ENCODE measurements at places on chromosomes 1 and 21.

DNA sequence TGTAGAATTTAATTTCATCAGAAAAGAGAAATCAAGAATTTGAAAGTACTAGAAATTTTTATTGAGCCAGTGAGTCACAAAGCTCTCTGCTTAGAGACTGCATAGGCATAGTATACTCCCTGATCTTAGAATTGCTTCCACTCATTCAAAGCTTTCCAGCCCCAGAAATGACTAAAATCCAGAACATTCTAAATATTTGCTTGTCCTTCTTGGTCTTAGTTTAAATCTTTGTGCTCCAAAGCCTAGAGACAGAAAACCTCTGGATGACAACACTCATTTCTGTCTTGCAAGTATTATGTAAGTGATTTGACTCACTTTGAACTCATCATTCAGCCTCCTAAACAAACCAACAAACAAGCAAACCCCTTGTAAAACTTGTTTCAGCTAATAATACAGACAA lies 74.2 kb downstream of the PTPRC start:
- DNase-seq: no peak

GRCh38 chr1:202201266-202201665 lies 7.7 kb downstream of the LGR6 start:
- no peak for DNase-seq

- no peak for DNase-seq
Observed at GRCh38 chr1:109929588-109930251, 19.1 kb downstream of the CSF1 start.

GRCh38 chr1:41963636-41964035 lies 44.9 kb upstream of the HIVEP3 start:
- DNase-seq: no peak

GRCh38 chr1:68178821-68179490 lies 53.4 kb downstream of the WLS start:
- no peak for DNase-seq

DNA sequence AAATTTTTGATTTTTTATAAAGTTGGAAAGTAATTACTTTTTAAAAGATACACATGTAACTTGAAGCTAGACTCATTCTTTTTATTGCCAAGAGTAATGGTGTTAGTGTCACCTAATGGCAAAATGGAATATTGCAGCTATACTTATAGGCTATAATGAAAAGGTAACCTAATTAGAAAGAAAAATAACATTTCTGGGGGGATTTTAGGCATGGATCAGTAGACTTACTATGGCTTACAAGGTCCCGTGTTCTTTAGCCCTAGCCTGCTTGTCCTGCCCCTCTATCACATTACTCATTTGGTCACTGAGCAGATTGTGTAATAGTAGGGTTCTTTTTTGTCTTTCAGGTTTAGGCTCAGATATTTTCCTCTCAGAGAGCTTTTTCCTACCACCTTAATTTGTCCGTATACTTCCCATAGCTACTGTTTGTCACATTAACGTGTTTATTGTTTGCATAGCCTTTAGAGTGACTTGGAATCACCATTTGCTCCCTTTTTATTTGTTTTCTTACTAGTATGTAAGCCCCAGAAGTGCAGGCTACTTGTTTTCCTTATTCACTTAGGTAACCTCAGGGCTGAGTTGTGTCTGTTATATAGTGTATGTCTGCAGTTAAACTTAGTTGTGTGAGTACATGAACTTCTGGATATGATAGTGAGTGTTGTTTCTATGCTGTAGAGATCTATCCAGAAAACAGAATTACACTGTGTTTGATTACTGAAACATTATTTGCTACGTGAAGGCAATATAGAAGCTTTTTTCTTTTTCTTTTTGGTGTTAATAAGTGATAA lies 58.7 kb downstream of the RABGAP1L start:
- DNase-seq: no peak

- DNase-seq: no peak
Observed at GRCh38 chr1:4058122-4058521, 158.1 kb upstream of the C1orf174 start.

GRCh38 chr1:30404341-30404740 lies 319.0 kb downstream of the MATN1 start:
- no peak for DNase-seq

- DNase-seq: no peak
Observed at GRCh38 chr1:71862756-71863155, 419.6 kb downstream of the NEGR1 start.

- no peak for DNase-seq
Observed at GRCh38 chr1:170853302-170853701, 82.0 kb upstream of the MROH9 start.

DNA sequence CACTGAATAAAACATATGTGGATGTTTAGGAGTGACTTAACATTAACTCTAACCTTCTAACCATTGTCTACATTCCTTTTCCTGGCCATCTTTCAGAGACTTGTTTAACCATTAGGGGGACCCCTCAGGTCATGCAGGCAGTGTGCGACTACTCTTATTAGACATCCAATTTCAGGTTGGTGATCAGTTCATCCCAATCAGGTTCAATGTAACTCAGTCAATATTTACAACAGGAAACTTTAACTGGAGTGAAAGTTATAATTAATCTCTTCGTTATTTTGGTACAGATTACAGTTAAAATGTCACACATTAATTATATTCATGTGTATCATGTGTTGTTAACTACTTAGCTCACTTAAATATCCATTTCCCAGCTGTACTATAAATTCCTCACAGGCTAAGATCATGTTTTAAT lies 68.8 kb upstream of the RGS1 start:
- no peak for DNase-seq

GRCh38 chr1:232630894-232631195 lies 912 bp upstream of the SIPA1L2 start:
- no peak for DNase-seq

- no peak for DNase-seq
Observed at GRCh38 chr1:51100264-51100880, 1.7 kb upstream of the C1orf185 start.

DNA sequence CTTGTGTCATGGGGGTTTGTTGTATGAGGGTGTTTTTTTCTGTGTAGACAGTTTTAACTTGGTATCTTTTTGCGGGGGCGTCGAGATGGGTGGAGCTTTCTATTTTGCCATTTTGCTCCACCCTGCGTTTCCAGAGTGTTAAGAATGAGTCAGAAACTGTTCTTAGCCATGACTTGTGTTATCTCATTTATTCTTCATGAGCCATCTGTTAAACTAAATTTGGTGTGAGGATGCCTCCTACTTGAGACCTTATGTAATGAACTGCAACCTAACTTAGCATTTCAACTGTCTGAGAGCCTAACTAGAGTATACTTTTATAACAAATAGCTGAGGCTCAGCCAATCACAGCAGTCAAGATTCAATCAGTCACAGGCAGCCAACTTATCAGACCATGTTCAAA lies 1873.5 kb downstream of the NCAM2 start:
- no peak for DNase-seq

DNA sequence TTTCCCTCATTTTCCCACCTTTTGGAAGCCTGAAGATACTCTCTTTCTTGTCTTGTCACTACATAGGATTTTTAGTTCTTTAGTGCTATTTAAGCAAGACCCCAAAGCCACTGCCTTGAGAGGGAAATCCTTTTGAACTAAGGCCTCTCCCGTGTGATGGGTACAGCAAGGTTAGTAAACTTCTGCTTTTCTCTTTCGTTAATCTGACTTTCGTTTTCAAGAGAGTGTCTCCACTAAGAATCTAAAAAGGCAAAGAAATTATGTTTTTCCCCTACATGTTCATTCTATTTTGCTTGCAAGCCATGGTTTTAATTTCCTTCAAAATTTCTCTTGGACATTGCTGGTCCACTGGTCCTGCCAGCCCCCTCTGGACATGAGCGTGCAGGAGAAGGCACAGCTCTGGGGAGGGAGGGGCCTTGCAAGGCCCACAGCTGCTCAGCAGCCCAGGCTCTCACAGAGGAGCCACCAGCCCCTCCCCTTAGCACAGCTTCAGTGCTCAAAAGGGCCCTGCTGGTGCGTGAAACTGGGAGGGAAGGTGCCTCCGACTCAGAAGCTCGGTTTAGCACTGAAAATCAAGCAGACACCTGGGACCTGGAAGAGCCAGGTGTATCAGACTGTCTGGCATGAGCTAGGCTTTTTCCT lies 210.9 kb upstream of the GALNT2 start:
- no peak for DNase-seq

DNA sequence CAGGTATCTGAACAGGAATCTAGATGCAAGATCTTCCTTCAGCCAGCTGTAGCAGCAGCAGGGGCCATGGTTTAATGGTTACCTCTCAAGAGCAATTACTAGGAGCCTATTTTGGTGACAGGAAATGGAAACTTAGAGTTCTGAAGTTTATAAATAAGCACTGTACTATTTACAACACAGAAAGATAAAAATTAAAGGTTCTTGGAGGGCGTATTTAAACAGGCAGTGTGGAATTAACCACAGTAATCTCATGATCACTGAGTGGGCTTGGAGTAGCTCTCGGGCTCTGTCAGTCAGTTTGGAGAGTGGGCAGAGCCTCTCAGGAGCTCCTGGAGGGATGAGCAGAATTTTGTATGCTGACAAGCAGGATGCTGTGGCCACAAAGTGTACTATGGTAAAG lies 10.2 kb upstream of the FCRL5 start:
- no peak for DNase-seq

DNA sequence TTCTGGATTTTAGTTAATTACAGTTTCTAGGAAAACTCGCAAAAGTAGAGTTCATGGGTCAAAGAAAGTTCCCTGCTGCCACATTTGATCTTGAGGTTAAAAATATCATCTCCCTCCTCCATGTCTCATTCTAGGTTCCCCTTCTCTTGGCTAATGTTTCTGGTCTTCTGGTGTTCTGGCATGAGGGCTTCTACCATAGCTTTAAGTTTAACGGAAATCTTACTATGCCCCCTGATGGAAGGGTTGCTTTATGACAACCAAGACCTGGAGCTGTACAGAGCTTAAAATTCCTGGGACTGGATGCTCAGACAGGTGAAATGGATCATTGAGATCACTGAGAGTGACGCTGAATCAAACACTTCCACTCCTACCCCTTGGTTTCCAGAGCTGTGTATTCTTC lies 1881.7 kb downstream of the MRPL39 start:
- DNase-seq: no peak

DNA sequence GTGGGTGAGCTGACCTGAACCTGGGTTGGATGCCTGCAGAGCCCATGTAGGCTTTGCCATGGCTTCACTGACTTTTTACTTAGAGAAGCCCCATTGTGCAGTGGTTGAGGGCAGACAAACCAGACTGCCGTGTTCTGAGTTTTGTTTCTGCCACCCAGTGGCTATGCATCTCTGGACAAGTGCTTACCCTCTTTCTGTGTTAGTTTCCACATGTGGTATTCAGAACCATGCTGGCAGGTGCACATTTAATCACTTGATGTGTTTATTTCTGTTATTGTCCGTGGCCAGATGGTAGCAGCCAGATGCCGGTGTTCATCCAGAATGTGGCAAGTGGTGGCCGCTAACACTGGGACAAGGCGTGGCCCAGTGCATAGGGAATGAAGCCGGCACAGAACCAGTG lies 10.3 kb upstream of the PTPN7 start:
- no peak for DNase-seq

DNA sequence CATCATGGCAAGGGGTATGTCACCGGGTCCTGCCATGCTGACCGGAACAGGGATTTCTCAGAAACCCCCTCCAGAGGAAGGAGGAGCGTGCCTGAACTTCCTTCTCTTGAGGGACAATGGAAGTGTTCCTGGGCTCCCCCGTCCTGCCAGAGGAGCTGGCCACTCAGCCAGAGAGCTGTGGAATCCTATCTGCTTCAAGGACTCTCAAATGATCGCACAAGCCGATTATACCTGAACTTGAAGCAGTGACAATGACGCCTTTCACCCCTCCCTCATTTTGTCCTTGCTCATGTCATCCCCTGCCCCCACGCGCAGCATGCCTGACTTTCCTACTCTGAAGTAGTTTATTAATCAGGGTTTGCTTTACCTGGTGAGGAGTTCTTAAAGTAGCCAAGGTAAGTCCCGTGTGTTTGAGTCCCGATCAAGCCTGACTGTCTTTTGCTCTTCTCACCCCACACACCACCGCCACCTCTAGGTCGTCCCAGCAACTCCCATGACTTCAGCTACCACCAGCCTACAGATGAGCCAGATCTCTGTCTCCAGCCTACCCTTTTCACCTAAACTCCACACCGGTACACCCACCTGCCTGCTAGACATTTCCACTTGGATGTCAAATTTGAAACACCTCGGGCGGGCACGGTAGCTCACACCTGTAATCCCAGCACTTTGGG lies 25.0 kb upstream of the PRELP start:
- DNase-seq: no peak

DNA sequence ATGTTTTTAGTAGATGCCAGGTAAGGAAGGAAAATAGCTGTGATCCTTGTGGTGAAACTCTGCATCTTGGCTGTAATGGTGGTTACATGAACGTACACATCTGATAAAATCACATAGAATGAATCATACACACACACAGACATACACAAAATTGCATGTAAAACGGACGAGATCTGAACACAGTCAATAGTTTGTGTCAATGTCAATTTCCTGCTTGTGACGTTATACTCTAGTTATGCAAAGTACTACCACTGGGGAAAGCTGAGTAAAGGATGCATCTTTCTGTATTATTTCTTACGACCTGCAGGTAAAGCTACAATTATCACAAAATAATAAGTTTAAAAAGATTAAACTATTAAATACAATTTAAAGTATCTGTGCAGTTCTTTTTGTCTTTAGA lies 493.7 kb upstream of the ZP4 start:
- no peak for DNase-seq

DNA sequence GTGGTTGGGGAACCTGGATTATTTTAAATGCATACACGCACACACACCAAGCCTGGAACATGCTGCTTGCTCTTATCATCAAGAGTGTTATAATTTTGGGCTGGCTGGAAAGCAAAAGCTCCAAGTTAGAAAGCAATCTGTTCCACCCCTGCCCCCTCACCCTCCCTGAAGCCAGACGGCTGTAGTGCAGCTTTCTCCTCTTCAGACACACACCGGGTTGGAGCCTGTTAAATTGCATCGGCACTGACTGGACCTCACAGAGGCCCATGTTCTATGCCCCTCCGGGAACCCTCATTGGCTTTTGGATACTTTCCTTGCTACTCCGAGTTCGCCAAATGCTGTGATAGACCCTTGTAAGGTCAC lies 90.6 kb upstream of the KCNJ15 start:
- no peak for DNase-seq

GRCh38 chr21:38753557-38753971 lies 52.2 kb upstream of the ETS2 start:
- DNase-seq: no peak

- no peak for DNase-seq
Observed at GRCh38 chr1:78136680-78137079, 90.9 kb downstream of the GIPC2 start.

GRCh38 chr21:15722591-15723324 lies 7.0 kb upstream of the USP25 start:
- DNase-seq: no peak

DNA sequence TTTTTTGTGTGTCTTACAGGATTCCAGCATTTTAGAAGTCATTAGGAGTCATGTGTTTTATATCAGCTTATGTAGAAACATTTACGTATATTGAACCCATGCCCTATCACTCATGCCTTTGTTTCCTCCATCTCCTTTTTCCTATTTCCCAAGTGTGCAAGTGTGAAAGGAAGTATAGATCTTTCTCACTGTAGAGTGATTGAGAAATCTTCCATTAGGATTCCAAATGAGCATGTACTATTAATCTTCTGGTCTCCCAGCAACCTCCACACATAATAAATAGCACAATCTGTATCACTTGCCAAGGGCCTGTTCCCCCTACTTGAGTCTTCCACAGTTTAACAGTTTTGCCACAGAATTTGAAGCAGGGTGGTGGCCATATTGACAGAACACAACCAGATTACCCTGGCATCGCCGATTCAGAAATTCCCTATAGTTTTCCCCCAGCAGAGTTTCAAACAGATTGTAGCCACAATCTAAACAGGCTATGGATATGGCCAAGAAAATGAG lies 1052.8 kb downstream of the TTLL7 start:
- no peak for DNase-seq

- DNase-seq: no peak
Observed at GRCh38 chr1:69411617-69412016, 156.1 kb upstream of the LRRC7 start.
